Activated T-helper 2 cell treated with anti-CD3 and anti-CD28 coated beads, Interferon-gamma antibody, Interleukin-2, Interleukin-4, amounts not matched to agents 10 μg/mL and 5 μg/mL and 100 μg/mL, durations not matched to agents 14 hours and 24 hours and 36 hours (primary cell): ENCODE measurements at places on chromosomes 6 and 20.
A peak's percentile ranks its signal among the peaks of the same experiment; 100 is the strongest.

DNA sequence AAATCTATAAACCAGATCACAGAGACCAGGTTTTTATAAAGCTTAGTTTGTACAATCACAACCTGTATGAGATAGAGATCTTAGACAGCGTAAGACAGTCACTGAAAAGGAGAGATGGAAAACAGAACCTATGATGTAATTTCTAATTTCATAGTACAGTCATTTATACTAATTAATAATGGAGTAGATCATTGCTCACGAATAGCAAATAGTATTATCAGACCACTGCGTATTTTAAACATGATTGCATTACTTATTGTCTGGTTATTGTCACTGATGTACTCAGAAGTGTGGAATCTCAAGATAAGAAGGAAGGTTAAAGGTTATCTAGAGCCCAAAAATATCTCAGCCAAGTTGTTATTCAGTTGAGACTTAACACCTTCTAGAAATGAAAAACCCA, 115.6 kb downstream of the KHDC1L start:
- no peak for DNase-seq

- DNase-seq = no peak
Observed at GRCh38 chr6:159127701-159128100, 41.5 kb upstream of the FNDC1 start.

GRCh38 chr20:24840121-24840713, 108.9 kb upstream of the CST7 start:
- no peak for DNase-seq

DNA sequence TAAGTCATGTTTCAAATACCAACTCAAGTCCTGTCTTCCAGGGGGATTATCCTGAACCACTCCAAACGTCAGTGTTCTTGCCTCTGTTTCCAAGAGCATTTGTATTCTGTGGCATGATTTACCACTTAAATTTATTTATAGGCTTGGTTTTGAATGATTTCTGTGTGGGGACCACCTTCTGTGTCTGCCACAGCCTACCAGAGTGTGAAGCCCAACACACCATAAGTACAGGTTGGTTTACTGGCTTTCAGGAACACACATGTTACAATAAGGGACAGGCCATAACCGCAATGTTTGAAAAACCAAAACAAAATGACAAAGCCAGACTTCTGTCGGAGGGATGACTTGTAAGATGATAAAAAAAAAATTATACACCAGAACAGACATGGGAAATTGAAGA, 56.5 kb upstream of the MAP3K7 start:
- DNase-seq = no peak

DNA sequence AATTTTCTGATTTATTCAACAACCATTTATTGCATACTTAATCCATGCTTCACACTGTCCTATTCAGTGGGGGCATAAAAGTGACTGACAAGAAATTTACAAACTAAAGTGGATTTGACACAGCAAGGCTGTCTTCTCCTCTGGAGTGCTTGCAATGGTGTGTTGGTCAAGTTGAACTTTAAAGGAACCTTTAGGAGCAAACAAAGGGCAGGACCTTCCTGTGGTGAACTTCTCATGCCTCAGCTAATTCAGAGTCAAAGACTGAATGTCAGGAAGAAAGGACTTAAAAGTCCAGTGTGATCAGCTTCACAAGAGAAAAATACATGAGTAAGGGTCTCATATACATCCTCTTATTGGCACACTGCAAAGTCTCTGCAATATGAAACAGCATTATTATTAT, 60.8 kb upstream of the TENT5A start:
- no peak for DNase-seq

GRCh38 chr6:146857180-146857979, 258.6 kb downstream of the ADGB start:
- DNase-seq = peak; percentile 63

DNA sequence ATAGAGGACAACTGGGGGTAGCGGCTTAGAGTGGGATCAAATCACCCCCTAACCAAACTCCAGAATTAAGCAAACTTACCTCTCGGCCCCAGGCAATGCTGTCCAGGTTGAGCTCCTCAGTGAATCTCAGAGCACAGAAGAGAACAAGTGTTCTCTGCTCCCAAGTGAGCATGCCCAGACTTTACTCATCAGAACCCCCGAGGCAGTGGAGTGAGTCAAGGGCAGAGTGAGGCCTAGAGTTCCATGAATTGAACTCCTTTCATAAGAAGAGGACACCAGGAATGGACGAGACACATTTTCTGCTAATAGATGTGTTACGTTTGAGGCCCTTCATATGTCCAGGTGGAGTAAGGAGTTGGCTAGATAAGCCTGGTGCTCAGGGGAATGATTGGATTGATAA, 134.0 kb upstream of the DTNBP1 start:
- no peak for DNase-seq

GRCh38 chr20:25356271-25356933, 34.2 kb downstream of the ABHD12 start:
- no peak for DNase-seq

DNA sequence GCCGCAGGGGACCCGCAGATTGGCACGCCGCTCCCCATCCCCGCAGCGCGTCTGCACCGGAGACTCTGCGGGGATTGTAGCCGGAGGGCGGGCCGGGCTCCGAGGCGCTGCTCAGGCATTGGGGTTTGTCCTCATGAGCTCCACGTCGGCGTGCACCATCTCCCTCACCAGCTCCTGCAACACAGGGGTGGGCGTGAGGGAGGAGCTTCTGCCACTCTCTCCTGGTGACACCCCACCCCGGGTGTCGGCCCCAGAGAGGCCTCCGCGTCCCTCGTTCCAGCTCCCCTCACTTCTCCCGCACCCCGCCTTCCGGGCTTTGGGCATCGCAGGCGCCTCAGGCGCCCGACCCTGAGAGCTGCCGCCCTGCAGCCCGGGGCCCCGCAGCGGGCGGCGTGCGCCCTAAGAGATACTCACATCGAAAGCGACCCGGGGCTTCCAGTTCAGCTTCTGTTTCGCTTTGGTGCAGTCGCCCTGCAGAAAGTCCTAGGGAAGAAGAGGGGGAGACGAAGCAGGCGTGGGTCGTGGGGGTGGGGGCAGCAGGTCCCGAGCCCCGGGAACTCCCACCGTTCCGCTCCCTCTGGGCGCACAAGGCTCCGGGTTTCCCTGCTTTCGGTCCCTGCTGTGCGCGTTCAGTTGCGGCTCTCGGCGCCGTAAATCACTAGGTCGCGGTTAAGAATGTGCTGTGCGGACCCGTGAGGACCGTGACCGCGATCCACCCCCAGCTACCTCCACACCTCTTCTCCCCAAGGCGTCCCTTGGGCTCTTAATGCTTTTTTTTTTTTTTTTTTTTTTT, 14.5 kb downstream of the FOXC1 start:
- DNase-seq = no peak

DNA sequence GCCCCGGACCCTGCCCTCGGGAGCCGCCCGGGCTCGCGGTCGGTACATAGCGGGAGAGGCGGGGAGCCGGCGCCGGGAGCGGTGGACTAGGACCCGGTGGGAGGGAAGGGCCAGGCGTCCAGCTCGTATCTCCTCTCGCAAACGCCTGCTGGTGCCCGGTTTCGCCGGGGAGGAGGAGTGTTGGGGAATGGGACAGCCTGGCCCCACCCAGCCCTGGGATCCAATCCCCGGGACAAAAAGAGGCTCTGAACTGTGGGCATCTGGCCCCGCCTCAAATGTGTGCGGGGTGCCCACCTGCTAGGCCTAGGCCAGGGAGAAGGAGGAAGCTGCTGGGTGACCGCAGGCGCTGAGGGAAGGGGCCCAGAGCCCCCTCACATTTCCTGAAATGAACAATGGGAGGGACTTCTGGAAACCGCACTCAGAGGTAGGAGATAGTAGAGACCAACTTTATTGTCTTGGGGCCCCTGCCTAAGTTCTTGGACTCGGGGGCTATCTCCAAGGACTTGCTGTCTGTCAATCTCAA, at the start of gene KCNK17:
Gene KCNK17 (minus strand): TSS at position 147 of the 523 bp plus-strand sequence. CDS start 99 bp downstream, at position 48.
- DNase-seq = no peak

GRCh38 chr6:31634131-31634530, 13.6 kb downstream of the PRRC2A start:
- no peak for DNase-seq

DNA sequence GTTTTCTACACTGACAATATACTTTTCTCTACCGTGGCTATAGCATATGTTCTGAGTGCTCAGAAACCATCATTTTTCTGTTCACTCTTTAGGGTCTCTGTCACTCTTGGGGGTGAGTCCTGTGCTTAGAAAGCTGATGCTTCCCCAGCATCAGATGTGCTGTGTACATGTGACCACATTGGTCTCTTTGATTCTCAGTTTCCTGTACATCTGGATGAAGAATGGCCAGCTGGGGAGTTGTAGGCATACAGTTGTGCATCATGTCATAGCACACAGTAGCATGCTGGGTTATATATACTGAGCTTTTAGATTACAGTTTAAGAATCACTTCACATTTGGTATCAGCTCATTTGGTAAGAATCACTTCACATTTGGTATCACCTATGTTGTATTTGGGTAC, 238.6 kb upstream of the PREP start:
- no peak for DNase-seq

DNA sequence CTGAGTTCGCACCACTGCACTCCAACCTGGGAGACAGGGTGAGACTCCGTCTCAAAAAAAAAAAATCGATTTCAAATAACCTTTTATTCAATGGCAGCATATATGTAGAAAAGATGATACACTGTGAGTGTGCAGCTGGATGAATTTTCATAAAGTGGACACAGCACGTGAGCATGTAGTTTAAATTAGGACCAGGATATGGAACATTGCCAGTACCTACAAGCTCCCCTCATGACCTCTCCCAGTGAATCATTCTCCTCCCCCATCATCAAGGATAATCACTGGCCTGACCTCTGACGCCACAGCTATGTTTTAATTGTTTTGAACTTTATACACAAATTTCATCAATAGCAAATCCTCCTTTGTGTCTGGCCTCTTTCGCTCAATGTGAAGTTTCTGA, 53.8 kb upstream of the HDAC2 start:
- no peak for DNase-seq

- no peak for DNase-seq
Observed at GRCh38 chr6:80105972-80106417, 476 bp upstream of the BCKDHB start.

DNA sequence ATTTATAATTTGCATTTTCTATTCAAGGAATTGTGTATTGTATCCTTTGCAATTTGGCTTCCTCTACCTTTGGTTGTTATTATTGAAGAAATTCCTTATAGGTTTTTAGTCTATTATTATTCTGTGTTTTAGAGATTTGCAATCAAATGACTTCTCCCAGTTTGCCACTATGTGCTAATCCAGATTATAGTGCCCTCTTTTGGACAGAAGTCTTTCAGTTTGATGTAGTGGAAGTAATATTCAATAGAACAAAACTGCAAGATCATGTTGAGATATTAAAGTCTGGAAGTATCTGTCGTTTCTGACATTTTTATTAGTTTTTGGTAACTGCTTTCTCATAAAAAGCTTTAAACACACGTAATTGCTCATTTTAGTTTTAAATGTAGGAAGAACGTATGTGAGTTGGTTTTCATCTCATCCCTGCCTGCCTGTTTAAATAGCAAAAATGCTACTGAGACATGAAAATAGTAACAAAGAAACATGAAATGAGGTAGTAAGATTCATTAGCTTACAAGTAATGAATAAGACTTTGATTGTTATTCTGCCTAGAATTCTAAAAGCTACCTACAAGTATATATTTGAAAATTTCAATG, 72.8 kb downstream of the RTN4IP1 start:
- no peak for DNase-seq

DNA sequence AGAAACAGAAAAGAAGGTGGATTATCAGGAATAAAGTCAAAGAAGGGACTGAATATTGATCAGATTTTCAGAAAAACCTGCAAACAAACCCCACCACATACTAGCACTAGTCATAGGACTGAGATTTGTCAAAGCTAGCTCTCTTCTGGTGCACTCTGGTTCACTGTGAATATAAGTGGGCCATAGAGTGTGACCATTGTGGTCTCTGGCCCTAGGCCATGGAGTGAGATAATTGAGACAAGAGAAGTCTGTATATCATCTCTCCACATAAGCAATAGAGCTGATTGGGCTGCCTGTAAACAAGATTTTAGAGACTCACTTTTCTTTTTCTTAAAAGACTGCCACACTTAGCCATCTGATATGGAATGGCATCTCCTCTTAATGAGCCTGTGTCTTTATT, 247.2 kb downstream of the LAMA2 start:
- DNase-seq = no peak

DNA sequence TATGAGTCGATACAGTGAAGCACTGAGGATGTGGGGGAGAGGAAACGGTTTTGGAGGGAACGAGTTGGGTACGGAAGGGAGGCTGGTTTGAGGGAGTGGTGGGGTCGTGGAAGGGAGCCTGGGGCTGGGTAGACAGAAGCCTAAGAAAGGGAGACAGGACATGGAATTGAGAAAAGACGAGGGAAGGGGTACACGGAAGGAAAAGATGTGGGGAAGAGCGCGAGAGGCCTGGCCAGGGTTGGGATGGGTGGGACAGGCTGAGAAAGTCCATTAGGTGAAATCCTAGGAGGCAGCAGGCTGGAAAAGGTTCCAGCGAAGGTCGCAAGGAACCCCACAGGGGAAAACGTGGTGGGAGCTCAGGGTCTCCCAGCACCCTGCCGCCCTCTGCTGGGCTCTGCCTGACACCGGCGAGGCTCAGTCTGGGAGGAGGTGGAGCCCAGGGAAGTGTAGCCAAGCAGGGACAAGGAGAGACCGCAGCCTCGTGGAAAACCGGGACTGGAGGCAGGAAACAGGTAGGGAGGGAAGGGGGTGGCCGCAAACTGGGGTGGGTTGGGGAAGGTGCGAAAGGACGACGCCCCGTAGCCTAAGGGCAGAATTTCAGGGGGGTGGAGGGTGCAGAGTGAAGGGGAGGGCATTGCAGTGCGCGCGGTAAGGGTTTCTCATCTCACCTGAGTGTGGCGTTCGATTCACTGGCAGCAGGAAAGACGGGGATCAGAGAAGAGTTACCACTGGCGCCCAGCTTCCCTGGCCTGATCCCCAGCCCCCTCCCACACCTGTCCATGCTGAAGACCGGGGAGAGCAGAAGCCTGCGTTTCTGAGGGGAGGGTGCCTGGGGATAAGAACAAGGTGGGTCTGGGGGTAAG, 4.3 kb downstream of the GABBR1 start:
- DNase-seq = peak; percentile 23

GRCh38 chr6:83092756-83093399, 25.4 kb downstream of the DOP1A start:
- no peak for DNase-seq

DNA sequence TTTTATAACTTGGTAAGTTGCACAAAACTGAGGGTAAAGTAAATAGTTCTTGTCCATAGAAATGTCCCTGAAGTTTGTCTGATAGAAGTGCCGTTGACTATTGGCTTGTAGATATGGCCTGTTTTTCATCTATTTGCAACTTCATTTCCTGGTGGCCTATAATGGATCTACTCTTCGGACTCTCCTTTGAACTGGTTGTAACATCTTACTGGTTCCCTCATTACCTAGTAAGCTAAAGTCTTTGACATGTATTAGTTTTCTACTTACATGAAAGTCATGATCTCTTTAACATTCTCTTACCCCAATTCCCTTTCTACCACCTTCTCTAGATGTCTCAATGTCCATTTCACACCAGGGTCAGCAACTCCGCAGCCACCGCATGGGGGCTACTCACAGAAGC, 146.3 kb downstream of the GRM4 start:
- DNase-seq = no peak

GRCh38 chr6:168209420-168209819, 110.2 kb downstream of the DACT2 start:
- no peak for DNase-seq
